ENCODE measurements at places on chromosomes 6 and 20.

GRCh38 chr20:4202441-4202840 is 187.1 kb upstream of the RNF24 start:
- no peak for DNase-seq

DNA sequence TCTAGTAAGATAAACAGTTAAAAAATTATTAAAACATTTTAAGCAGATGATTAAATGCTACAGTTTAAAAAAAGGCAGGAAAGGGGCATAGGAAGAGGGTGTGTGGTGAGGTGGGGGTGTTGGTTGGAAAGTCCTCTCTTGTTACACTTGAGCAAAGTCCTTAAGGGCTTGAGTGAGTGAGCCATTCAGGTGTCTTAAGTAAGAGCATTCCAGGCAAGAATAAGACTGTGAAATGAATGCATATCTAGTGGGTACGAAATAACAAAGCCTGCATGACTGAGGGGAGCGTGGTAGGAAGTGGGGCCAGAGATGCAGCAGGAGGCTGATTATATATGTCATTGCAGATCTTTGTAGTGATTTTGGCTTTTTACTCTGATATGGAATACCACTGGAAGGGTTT is 5.1 kb downstream of the CDKAL1 start:
- no peak for DNase-seq

DNA sequence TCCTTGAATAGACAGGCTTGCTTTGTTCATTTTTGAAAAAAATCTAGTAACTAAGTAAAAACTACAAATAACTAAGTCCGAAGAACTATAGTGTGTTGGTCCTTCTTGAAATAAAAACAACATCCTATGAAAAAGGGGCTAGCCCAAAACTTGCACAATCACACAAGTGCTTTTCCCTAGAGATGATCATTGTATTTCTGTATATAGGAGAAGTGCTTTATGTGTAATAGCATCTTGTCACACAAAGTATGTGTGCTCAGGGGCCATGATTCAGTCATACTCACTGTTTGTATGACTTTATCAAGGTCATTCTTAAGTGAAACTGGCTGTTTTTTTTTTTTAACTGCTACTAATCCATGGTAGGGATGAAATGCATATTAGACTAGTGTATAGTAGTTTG is 179.8 kb downstream of the DTNBP1 start:
- no peak for DNase-seq

- no peak for DNase-seq
Observed at GRCh38 chr6:27809067-27809938, 102.9 kb downstream of the OR2B2 start.

GRCh38 chr6:125132058-125132457 is 21.5 kb upstream of the TPD52L1 start:
- DNase-seq, result no peak

DNA sequence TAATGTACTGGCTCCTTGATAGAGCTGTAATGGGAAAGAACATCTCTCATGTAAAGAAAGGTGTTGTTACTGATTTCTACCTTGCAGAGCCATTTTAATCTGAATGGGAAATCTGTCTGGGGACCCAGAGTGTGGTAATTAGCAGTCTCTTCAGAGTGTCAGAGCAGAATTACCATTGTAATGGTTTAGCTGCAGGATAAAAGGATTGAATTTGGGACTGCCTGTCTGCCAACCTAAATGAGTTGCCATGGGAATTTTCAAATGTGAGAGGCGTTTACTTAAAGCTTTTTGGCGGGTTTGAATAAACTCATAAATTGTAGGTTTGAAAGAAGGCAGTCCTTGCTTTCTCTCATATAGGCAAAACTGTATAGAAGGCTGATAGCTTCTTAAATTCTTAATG is 128.8 kb downstream of the QKI start:
- DNase-seq, result no peak
